Peyer's patch (tissue), 4 donors: ENCODE measurements at places on chromosomes 1 and 21. TPM values are rescaled to one million over a fixed set of nuclear protein-coding genes. Genes with fewer than 3 reads are reported as not detected.
A peak's percentile ranks its signal among the peaks of the same experiment; 100 is the strongest.

DNA sequence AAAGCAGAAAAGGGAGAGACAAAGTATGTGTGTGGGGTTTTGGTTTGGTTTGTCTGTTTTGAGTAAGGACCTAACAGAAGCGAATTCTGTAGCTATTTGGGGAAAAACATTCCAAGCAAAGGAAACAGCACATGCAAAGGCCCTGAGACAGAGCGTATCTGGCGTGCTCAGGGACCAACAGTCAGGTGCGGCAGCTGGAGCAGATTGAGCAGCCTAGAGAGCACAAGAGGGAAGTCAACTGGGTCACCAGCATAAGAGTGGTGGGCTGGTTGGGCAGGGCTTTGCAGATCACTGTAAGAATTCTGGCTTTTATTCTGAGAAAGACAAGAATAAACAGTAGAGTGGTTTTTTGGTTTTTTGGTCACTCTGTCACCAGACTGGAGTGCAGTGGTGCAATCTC, 11.8 kb downstream of the TGFBR3 start:
- no peak overlapping the region for H3K4me3 ChIP-seq
- no peaks in the 10 kb centered on the region for H3K27me3 ChIP-seq
- no peaks in the 10 kb centered on the region for H3K36me3 ChIP-seq
- H3K4me1 ChIP-seq: peaks cover 28% of the 10 kb centered on the region
- DNase-seq: no peak

- H3K4me3 ChIP-seq: no peak overlapping the region
- no peaks in the 10 kb centered on the region for H3K36me3 ChIP-seq
- no peak overlapping the region for H3K27ac ChIP-seq
- no peak for DNase-seq
Observed at GRCh38 chr1:156786640-156787039, 19.3 kb downstream of the PRCC start.

DNA sequence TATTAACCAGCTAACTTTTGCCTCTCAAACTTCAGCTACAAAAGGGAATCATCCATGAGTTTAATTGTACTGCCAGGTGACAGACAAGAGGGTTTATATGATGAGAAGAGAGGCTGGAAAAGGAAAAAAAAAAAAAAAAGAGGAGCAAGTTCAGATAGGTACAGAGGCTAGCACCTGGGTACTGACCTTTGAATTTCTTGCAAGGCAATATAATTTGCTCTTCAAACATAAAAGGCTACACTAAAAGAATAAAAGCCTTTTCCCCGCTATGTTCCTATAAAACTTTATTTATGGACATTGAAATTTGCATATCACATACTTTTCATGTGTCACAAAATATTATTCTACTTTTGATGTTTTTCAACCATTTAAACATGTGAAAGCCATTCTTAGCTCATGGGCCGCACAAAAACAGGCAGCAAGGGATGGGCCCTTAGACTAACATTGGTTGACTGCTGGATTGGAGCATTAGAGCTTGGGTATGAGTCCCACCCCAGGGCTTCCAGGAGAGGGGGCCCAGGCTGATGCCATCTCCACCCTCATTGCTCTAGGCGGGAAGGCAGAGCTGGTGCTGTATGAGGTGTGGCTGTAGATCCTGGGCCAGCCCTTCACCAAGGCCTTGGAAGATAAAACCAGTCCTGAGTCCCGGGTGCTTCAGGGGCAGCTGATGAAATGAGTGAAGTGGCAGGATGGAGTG, 44.3 kb downstream of the ATP1B1 start:
- H3K36me3 ChIP-seq: no peaks in the 10 kb centered on the region
- no peaks in the 10 kb centered on the region for H3K27me3 ChIP-seq
- H3K27ac ChIP-seq: peak overlapping the region; percentile 69
- H3K4me1 ChIP-seq: peaks cover 36% of the 10 kb centered on the region

The CENPL gene
- 4.7 TPM for total RNA-seq

- H3K27me3 ChIP-seq: no peaks in the 10 kb centered on the region
- H3K4me3 ChIP-seq: no peak overlapping the region
- no peak for DNase-seq
- H3K36me3 ChIP-seq: no peaks in the 10 kb centered on the region
Observed at GRCh38 chr1:211474451-211474850, 17.5 kb downstream of the RD3 start.

The UHMK1 gene
- total RNA-seq: 40.6 TPM

The MCOLN2 gene
- total RNA-seq: 62.7 TPM

DNA sequence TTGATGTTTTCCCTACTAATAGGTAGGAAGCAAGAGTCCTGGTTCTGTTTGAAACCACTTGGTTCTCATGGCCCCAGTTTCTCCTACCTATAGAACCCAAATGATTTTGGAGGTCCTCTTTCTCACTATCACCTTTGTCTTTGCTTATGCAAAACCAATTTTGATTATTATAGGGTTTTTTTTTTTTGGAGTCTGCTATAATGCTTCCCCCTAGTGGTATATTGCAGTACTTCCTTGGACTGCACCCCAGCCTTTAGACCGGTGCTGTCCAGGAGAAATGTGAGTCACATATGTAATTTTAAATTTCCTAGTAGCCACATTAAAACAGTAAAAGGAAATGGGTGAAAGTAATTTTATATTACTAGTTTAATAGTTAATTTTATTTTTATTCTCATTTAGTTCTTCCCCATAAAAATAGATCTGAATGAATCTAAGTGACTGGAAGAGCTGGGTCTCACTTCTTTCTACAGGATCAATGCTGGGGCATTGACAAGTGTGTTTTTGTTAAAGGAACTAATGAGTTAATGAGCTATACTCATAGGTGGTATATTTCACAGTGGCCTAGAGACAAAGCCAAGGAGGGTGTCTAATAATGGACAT, 10.6 kb downstream of the FCMR start:
- no peak overlapping the region for H3K27ac ChIP-seq
- peaks cover 29% of the 10 kb centered on the region for H3K4me1 ChIP-seq
- H3K27me3 ChIP-seq: no peaks in the 10 kb centered on the region

DNA sequence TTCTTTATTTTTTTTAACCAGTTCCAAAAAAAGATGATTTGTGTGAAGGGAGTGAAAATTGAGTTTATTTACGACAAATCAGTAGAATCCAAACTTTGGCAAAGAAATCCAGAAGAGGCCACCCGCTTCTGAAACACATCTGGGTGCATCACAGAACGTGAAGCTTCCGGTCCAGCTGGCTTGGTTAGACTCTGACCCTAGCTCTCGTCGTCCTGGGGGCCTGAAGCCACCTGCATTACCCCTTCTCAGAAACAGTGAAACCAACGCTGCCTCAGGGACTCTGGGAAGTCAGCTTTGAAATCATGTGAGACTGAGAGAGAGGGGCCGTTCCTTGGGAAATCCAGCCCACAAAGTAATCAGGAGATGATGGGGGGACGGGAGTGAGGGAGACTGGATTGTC, 21.8 kb downstream of the AJAP1 start:
- no peaks in the 10 kb centered on the region for H3K27me3 ChIP-seq
- H3K36me3 ChIP-seq: no peaks in the 10 kb centered on the region
- no peak overlapping the region for H3K27ac ChIP-seq
- H3K4me3 ChIP-seq: no peak overlapping the region
- H3K4me1 ChIP-seq: no peaks in the 10 kb centered on the region

GRCh38 chr1:212987702-212988322, 27.9 kb downstream of the ANGEL2 start:
- no peak overlapping the region for H3K27ac ChIP-seq
- no peaks in the 10 kb centered on the region for H3K4me1 ChIP-seq
- no peaks in the 10 kb centered on the region for H3K27me3 ChIP-seq
- no peak overlapping the region for H3K4me3 ChIP-seq
- no peak for DNase-seq
- H3K36me3 ChIP-seq: no peaks in the 10 kb centered on the region

DNA sequence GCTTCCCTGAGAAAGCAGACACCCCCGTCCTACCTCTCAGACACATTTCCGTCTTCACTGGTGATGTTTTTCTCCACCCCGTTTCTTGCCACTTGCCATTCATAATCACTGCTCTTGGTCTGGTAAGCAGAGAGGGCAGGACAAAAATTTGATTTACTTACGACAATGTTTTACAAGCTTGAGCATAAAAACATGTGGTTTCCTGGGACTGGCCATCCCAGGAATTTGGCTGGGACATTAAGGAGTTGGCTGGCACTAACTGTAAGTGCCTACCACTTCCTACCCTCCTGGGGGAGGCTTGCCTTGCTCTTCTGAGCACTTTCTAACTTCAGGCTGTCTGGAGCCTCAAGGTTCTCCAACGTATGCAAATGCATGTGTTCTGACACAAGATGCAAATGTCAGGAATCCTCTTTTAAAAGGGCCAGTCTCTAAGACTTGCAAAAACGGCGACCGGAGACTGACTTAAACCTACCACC, 24.2 kb downstream of the ZBTB18 start:
- no peaks in the 10 kb centered on the region for H3K36me3 ChIP-seq
- DNase-seq: no peak
- H3K27me3 ChIP-seq: no peaks in the 10 kb centered on the region
- no peaks in the 10 kb centered on the region for H3K4me1 ChIP-seq

- no peak overlapping the region for H3K4me3 ChIP-seq
- H3K36me3 ChIP-seq: no peaks in the 10 kb centered on the region
- H3K4me1 ChIP-seq: no peaks in the 10 kb centered on the region
- H3K27me3 ChIP-seq: no peaks in the 10 kb centered on the region
Observed at GRCh38 chr21:19864476-19864875, 1133.7 kb upstream of the NCAM2 start.

DNA sequence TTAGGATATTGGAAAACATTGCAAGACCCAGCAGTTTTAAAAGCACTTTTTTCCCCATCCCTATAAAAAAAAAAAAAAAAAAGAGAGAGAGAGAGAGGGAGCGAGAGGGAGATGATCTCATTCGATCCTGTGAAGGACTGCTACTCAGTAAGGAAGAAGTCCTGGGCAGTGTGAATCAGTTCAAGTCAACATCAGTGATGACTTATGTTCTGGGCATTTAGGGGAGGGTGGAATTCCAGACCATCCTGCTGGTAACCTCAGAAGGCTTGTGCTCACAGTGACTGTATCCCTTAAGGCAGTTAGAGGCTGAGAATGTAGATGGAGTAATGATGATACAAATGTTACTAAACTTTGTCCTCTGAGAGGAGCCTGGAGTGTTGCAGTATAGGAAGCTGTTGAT, 151.4 kb downstream of the TGFB2 start:
- no peaks in the 10 kb centered on the region for H3K36me3 ChIP-seq
- H3K27me3 ChIP-seq: no peaks in the 10 kb centered on the region
- H3K4me3 ChIP-seq: no peak overlapping the region
- no peaks in the 10 kb centered on the region for H3K4me1 ChIP-seq
- DNase-seq: no peak

The NPPB gene
- total RNA-seq: not detected

DNA sequence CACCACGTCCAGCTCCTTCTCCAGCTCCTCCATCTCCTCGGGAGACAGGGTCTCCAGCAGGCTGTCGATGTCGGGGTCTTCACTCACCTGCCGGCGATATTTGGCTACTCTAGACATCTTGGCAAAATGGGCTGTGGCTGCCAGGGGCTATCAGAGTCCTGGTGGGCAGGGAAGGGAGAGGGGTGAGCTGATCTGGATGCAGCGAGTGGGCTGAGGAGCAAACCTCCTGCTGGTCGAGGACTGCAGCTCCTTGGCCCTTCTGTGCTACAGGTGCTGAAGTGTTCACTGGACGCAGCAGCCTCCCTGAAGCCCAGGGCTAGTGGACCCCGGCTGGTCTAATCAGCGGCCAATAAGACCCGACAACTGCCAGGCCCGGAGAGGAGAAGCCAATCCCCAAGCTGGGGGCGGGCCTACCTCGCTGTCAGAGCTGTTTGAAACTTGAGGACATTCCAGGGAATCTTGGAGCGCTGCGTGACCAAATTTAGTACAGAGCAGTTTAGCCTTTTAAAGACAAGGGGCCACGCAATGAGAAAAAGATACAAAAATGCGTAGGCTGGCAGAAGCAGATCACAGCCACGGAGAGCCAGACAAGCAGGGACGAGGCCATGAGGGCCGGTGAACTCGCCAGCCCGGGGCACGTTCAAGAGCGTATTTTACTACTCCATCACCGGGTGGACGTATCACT, at the start of gene LMOD1:
Gene LMOD1, minus strand, starts transcription at position 325 of the 685 bp plus-strand sequence. Its CDS starts 208 bp downstream, at position 117.
- no peaks in the 10 kb centered on the region for H3K36me3 ChIP-seq
- DNase-seq: peak; percentile 64
- H3K27ac ChIP-seq: peak within 1 kb of the TSS; percentile 73

- no peaks in the 10 kb centered on the region for H3K36me3 ChIP-seq
- H3K27me3 ChIP-seq: no peaks in the 10 kb centered on the region
- no peaks in the 10 kb centered on the region for H3K4me1 ChIP-seq
- no peak for DNase-seq
Observed at GRCh38 chr1:209786146-209786545, 1.8 kb upstream of the C1orf74 start.

DNA sequence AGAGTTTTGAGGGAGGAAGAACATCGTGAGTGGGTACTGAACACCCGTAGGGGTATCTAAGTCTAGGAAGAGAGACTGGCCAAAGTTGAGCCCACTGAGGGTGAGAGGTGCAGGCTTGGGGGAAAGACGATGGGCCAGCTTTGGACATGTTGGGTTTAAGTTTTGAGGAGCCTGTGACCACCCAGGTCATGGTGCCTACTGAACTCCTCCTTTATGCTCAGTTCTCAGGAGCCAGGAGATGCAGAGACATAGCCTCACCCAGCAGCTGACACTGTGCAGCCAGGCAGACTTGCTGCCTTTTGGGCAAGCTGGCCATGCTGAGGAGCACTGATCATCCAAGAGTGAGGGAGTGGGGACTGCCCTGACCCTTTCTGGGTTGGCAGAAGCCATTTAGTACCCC, 72.3 kb downstream of the TNR start:
- H3K27ac ChIP-seq: no peak overlapping the region
- no peaks in the 10 kb centered on the region for H3K36me3 ChIP-seq
- no peaks in the 10 kb centered on the region for H3K27me3 ChIP-seq
- no peak for DNase-seq
- no peak overlapping the region for H3K4me3 ChIP-seq
- no peaks in the 10 kb centered on the region for H3K4me1 ChIP-seq

DNA sequence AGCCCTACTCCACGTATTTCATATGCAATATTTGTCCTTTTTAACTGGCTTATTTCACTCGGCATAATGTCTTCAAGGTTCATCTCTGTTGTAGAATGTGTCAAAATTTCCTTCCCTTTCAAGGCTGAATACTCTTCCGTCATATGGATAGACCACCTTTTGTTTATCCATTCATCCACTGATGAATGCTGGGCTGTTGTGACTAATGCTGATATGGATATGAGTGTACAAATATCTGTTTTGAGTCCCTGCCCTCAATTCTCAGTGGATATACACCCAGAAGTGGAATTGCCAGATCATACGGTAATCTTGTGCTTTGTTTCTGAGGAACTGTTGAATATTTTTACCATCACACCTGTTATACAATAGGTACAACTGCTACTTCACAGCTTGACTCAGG, 155.2 kb upstream of the IRF2BP2 start:
- H3K27me3 ChIP-seq: no peaks in the 10 kb centered on the region
- no peaks in the 10 kb centered on the region for H3K36me3 ChIP-seq
- H3K27ac ChIP-seq: no peak overlapping the region
- no peak for DNase-seq
- no peak overlapping the region for H3K4me3 ChIP-seq
